HFF-Myc (cell line): ENCODE measurements at places on chromosomes 5 and 9.

GRCh38 chr5:123929055-123929474 is 417.1 kb downstream of the CSNK1G3 start:
- DNase-seq, result no peak

DNA sequence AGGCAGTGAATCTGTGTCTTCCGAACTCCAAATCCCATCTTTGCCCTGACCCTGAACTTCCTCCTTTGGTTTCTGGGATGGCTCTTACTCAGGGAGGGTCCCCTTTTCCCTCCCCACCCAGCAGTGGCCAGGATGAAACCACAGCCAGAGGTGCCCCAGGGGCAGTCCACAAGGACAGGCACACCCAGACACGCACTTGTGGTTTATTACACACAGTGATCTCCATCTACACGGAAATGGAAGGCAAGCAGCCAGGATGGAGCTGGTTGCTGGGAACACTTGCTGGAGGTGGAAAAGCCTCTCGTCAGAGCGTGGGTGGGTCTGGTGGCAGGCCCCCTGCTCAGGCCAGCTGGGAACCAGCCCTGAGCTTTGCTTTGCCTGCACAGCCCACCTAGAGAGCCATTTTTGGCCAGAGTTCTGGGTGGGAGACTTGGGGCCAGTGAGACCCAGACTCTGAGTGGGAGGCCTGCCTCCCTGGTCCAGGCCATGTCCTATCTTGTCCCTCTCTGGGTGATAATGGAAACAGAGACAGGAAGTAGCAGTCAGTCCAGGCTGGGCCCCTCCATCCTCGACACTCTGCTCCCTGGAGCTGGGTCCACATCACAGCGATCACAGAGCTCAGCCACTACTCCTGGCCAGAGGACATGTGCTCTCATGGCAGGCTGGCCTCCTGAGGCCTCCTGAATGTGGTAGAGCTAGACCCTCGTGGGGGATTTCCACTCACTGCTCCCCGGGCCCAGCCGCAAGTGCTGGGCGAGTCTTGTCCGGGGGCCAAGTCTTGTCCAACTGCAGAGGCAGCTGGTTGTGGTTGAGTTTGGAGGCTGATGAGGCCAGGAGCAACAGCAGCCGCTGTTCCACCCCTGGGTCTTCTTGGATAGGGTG is 5.1 kb upstream of the PHYKPL start:
- DNase-seq, result no peak

DNA sequence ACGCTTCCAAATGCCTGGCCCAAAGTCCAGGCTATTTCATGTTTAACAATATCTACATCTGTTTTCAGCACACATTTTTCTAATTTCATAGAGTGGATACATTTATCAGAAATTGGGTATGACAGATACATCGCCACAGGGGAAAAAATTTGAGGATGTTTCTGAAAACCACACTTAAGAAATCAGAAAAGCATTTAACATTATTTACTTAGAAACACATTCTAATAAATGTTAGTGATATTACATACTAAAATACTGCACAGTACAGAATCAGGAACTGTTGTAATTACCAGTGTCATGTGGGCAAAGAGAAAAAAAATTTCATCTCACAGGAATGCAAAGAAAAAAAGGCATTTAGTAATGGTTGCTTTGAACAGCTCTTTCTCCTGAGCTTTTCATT is 310.5 kb upstream of the KIF2A start:
- DNase-seq, result no peak

GRCh38 chr9:130467316-130467715 is 22.6 kb downstream of the ASS1 start:
- DNase-seq, result no peak

GRCh38 chr5:161400583-161400982 is 145.9 kb downstream of the GABRB2 start:
- no peak for DNase-seq

DNA sequence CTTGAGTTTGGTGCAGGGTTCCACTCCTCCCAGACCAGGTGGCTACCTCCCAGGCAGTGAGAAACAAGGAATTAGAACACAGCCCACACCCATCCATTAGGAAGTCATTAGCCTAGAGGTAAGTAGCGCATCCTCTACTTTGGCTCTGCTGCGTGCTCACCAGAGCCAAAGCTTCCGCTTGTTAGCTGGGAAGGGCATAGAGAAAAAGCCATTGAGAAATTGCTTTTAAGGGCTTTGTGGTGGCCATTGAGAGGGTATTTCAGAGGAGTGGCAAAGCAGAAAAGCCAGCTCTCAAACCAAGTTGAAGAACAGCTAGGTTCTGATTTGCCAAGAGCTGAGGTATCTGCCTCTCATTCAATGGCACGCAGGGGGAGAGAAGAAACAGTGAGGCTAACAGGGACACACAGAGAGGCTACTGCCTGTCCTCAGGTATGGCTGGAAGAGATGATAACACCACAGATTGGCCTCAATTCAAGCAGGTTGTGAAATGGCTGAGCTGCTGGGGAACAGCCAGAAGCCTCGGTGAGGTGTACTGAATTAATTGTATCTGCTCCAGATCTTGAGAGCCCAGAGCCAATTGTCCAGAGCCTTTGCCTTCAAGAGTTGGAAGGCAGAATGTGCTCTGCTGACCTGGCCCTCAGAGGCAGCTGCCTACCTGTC is 119.4 kb downstream of the NTRK2 start:
- no peak for DNase-seq

- no peak for DNase-seq
Measured at GRCh38 chr5:136780518-136780917, 415.2 kb upstream of the TRPC7 start.

- DNase-seq, result no peak
Measured at GRCh38 chr5:122816756-122817155, 28.7 kb upstream of the SNX24 start.

DNA sequence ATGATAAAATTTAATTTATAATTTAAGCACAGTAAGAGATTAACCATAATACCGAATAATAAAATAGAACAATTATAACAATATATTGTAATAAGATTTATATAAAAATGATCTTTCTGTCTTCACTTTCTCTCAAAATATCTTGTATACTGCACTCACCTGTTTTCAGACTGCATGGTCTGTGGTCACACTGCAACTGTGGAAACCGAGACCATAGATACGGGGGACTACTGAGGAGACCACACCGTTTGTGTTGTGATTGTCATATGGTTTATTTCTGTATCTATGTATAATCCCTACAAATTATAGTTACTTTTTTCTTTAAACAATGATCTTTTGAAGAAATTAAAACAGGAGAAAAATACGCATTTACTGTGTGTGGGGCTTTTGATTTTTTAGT is 78.8 kb upstream of the TNFAIP8 start:
- DNase-seq, result no peak

DNA sequence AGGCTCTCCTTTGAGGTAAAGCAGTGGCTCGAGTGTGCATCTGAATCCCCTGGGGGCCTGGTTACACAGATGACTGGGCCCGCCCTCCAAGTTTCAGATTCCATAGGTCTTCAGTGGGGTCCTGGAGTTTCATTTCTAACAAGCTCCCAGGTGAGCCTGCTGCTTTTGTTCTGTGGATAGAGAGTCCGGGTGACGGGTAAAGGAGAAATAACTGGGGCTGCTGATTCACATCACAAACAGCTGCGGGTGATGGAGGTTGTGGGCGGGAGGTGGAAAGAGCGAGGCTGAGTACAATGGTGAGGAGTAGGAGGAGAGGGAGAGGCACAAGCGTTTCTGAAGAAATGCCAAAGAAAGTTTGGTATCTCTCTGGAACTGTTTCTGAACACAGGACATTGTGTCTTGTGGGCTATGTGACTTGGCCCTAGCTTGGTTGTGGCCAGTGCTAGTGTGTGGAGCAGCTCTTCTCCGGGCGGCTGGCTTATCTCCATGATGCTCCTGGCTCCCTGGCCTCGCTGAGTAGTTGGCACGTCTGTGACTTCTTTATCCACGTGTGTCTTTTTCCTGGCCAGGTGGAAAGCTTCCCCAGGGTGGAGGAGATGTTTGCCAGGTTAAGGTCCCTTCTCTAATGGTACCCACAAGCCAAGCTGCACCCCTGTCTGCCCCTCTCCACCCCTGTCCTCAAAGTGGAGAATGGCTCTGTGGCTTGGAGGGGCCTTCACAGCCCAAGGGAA is 61.7 kb downstream of the HSPA4 start:
- DNase-seq, result no peak

DNA sequence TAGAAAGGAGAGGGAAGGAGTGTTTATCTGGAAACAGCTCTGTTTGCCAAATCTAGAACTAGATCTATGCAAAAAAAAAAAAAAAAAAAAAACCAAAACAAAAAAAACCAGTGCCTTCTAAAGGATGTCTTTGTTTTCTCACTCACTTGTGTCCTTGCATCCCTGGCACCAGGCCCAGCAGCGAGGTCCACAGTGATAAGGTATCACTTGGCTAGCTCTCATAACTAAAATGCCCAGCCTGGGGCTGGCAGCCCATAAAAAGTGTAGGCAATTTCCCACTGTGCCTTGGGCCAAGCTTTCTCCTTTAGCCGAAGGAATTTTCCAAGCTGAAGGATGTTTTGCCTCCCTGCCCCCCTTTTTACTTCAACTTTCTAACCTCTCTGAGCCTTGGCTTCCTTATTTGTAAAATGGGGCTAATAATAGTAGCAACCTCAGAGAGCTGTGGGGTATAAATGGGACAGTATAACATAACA is 20.8 kb downstream of the RGS3 start:
- no peak for DNase-seq

- no peak for DNase-seq
Measured at GRCh38 chr5:148659641-148660345, 5.5 kb upstream of the HTR4 start.

GRCh38 chr9:14043483-14043882 is 270.5 kb downstream of the NFIB start:
- DNase-seq, result no peak

GRCh38 chr9:13550519-13550918 is 271.0 kb upstream of the MPDZ start:
- DNase-seq, result no peak

- no peak for DNase-seq
Measured at GRCh38 chr5:175867587-175868347, 3.6 kb upstream of the CPLX2 start.

DNA sequence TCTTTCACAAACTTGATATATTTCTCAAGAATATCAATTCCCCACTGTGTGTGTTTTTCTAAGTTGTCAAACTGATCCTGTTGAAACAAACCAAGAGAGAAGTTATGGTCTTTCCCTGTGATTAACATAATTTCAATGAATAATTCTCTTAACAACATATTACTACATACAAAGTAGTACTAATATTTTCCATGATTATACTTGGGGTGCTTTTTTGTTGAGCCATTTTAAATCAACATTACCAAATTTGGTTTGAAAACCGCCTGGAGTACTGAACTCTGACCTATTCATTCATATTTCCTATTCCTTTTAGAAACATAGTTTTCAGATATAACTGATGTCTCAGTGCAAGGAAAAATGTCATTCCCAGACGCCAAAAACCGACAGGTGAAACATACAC is 48.1 kb downstream of the FNBP1 start:
- DNase-seq, result no peak

- no peak for DNase-seq
Measured at GRCh38 chr5:43753069-43753468, 150.1 kb downstream of the NNT start.

- DNase-seq, result no peak
Measured at GRCh38 chr9:119788921-119789320, 419.7 kb upstream of the BRINP1 start.

DNA sequence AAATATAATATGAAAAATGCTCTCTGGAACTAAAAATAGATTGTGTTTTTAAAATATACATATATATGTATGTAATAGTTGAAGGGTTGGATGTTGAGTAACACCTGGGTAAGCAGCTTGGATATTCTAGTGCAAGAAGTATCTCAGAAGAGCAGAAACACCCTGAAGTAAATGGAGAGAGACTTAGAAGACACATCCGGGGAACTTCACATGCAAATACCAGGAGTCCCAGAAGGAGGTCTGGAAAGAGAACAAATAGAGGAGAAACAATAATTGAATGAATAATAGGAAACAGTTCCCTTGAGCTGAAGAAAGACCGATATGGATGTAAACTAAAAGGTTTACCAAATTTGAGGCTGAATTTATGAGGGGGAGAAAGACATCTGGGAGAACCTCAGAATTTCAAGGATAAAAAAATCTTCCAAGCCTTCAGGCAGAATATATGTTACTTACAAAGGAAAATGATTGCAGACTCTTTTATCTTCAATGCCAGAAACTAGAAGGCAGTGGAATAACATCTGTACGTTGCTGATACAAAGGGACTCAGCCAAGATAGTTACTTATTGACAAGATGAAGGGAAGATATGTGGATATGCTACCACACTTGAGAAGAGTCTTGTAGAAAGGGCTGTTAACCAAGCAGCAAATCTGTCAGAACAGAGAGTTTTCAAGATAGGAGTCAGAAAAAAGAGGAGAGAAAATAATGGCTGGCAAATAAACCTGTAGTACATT is 42.7 kb downstream of the HSDL2 start:
- DNase-seq, result no peak

DNA sequence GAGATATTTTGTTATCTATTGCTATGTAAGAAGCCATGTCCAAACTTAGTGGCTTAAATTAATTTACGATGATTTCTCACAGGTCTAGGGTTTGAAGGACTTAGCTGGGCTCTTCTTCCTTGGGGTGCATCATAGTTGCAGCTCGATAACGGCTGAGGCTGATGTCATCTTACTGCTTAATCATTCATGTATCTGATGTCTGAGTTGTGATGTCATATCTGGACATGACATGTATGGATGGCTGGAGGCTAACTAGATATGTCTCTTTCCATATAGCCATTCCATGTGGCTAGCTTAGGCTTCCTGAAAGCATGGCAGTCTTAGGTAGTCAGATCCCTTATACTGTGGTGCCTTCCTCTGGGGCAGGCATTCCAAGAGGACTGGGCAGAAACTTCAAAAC is 31.6 kb downstream of the ADGRV1 start:
- DNase-seq, result no peak

DNA sequence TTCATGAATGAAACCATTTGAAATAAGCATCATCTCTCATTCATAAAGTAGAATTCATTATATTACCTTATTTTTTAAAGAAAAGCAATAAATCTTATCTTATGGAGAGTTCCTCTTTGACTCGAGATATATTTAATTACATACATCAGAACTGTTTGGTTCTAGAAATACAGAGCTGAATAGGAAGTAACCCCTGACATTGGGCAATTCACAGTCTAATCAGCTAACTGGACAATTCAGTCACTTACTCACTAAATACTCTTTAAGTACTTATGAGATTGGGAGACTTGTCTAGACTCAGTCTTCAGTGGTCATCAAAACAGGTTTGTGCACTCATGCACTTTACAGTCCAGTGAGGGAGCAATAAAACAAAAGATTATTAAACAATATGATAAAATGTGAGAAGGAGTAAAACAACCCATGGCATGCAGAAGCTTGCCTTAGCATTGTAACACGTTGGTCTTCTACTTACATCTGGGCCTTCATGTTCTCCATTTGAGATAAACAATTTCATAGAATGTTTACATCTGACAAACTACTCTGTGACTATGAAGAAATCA is 11.5 kb upstream of the FBXO38 start:
- DNase-seq, result no peak

GRCh38 chr9:98924946-98925820 is 18.5 kb upstream of the COL15A1 start:
- DNase-seq, result no peak
